ENCODE measurements at places on chromosomes 2 and 18.
A peak's percentile ranks its signal among the peaks of the same experiment; 100 is the strongest.

GRCh38 chr2:74632939-74633312 lies 15.2 kb downstream of the M1AP start:
- no peak for DNase-seq

DNA sequence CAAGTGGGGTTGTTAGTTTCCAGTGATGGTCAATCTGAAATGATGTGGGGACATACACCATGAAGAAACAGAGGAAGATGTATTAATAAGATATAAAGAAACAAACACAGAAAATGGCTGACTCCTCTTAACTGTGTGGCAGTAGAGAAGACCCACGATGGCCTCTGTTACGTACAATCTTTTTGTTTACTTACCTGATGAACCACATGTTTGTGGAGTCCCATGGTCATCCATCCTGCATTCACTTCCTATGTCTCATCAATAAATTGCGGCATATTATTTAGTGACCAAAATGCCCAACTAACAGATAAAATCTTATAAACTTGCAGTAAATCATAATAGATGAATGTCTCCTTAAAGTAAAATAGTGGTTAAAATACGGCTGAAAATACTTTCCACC lies 740.1 kb upstream of the LINC00305 start:
- no peak for DNase-seq

- no peak for DNase-seq
Measured at GRCh38 chr2:61726456-61727209, 127.2 kb downstream of the FAM161A start.

GRCh38 chr2:165407466-165407865 lies 62.0 kb upstream of the CSRNP3 start:
- peak; percentile 8 for DNase-seq

GRCh38 chr18:77057006-77057395 lies 75.6 kb downstream of the MBP start:
- DNase-seq, result no peak

DNA sequence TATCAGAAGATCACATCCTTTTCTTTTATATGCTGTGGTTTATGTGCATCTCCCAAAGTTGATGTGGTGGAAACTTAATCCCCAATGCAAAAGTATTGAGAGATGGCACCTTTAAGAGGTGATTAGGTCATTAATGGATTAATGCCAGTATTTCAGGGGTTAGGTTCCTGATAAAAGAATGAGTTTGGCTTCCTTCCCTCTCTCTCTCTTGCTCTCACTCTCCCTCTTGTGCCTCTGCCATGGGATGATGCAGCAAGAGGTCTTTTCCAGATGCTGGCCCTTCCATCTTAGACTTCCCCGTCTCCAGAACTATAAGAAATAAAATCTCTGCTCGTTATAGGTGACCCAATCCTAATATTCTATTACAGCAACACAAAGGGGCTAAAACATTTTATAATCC lies 85.0 kb downstream of the TTC27 start:
- no peak for DNase-seq

- DNase-seq, result no peak
Measured at GRCh38 chr2:23871206-23871605, 55.7 kb downstream of the ATAD2B start.

GRCh38 chr2:128366713-128367511 lies 48.2 kb upstream of the HS6ST1 start:
- DNase-seq, result peak; percentile 9

DNA sequence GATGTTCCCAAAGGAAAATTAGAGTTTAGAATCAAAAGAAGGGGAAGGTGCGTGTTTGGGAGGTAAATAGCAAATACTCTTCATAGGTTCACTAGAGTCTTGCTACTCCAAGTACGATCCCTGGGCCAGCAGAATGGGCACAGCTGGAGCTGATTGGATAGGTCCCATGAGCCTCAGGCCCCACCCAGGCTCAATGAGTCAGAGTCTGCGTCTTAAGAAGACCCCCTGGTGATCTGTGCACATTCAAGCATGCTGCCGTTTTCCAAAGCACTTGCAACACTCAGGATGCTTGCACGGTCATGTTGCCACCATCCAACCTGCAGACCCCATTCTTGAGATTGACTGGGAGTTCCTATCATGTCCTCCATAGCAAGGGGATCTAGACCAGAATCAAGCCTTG lies 40.5 kb downstream of the ABCG8 start:
- DNase-seq, result no peak

GRCh38 chr2:29056452-29056851 lies 17.9 kb downstream of the PCARE start:
- no peak for DNase-seq

DNA sequence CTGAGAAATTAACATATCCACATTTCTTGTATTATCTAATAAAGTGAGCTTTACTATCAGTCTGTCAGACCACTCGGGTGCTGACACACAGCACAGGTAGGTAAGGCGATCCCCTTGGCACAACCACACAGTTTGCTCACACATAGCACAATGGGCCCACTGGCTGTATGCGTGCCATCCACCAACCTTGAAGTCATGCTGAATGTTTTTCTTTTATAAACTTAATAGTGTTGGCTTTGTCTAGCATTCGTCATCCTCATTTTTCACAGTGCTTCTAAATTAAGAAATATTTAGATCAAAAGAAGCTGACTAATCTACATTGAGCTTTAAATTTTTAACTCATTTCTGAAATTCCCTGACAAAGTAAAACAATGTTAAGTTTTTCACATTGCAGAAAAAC lies 50.0 kb upstream of the PAPOLG start:
- no peak for DNase-seq

DNA sequence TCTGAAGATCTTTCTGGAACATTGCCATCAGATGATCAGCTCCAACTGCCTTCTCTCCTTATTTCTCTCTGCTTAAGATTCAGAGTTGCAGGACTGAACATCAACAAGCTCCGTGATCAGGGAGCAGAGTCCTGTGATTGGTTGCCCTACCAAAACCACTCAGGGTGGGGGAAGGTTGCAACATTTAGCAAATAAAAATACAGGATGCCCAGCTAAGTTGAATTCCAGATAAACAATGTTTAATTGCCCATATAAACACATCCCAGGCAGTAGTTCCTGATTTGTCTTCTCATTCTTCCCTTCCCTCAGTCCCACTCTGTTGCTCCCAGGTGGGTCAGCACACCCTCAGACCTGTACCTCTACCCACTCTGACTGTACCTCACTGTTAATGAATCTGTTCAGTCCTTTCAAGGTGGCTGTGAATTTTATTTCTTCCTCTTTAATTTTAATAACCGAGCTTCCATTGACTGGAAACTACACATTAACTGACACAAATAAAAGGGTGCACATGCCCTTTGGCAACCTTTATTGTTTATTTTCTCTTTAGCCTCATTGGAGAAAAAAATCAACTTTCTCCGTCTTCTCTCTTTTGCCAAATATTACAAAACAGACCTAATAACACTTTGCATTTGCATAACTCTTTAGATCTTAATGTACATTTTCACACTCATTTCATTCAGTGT lies 167.1 kb upstream of the PKDCC start:
- DNase-seq, result no peak

- DNase-seq, result peak; percentile 71
Measured at GRCh38 chr18:49510393-49511115, 23.5 kb upstream of the C18orf32 start.

Data from kidney tubule cell (primary cell).